ENCODE measurements at places on chromosomes 1 and 21.
A peak's percentile ranks its signal among the peaks of the same experiment; 100 is the strongest.

DNA sequence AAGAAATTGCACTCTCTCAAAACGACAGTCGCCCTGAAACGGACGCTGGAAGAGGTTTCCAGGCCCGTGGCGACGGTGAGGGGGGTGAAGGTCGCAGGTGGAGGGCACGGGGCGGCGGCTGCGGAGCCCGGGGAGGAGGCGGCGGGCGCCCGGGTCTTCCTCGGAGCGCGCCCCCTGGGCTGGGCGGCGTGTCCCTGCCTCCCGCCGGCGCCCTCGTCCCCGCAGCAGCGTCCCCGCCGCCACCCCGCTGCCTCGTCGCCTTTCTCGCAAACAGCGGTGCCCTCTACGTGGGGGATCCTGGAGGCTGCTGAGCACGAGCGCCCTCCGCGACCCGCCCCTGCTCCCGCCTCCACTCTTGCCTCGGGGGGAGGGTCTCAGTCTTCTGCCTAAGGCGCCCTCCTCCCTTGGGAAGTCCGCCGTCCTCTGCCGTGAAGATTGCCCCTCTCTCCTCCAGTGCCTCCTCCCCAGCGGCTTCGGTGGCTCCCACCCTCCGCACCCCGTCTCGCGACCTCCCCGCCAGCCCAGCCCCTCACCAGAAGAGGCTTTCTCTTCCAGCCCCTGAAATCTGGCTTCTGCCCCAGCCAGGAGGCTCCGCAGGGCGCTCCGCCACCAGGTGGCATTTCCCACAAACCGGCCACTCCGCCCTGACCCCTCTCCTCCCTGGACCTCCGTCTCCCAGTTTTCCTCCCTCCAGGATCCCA, 227.4 kb downstream of the SDCCAG8 start:
- DNase-seq = peak; percentile 39

DNA sequence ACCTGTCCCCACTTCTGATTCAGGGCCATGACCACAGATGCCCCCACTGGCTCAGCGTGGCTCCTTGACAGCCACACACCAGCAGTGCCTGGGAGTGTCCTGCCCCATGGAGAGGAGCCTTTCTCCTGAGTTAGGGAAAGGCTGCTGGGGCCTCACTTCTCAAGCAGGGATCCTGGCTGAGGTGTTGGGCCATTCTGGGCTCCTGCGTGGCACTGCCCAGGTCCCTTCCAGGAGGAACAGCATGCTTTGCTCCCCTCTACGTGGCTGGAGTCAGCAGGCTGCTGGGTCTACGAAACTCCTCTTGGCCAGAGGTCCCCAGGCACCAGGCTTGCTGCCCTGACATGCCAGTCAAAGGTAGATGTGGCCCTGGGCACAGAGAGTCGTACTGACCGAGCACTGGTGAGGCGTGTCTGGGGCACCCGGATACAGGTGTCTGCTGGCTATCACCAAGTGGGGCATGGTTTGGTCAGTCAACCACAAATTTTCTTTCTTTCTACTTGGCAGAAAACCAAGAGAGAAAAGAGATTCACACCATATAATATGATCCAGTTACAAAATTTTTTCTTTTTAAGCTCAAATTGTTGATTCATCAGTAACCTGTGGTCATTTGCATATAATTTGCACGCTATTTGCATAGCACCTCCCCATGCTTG, 4.1 kb downstream of the ADORA1 start:
- DNase-seq = no peak

- no peak for DNase-seq
These were observed 63.6 kb downstream of the EPHB2 start for GRCh38 chr1:22773981-22774832.

DNA sequence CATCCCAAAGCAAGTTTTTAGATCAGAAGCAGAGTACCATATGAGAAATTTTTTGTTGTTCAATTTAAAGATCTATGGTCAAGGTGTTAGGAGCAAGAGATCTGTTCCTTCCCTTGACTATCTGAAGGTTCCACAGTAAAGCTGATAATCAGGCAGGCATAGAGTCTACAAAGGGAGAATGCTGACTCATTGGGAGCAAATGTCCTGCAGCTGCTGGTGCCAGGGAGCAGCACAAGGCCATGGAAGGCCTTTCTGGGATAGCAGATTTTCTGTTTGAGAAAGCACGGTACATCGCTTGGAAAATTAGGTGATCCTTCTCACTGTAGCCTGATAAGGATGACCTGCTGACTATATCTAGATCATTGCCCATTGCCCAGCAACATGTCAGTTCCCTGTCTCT, 210.1 kb upstream of the C1orf87 start:
- DNase-seq = no peak

- DNase-seq = no peak
These were observed 93.5 kb downstream of the PLD5 start for GRCh38 chr1:242430956-242431355.

- DNase-seq = no peak
These were observed 34.1 kb upstream of the RUNX1 start for GRCh38 chr21:35083246-35083645.

DNA sequence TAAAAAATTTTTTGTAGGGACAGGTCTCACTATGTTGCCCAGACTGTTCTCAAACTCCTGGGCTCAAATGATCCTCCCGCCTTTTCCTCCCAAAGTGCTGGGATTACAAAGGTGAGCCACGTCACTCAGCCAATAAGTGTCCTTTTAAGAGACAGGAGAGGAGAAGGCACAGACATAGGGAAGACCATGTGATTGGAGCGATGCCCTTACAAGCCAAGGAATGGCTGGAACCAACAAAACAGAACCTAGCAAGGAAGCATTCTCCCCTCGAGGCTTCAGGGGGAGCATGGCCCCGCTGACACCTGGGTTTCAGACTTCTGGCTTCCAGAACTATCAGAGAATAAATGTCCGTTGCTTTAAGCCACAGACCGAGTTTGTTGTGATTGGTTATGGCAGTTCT, 37.0 kb downstream of the NDUFS5 start:
- no peak for DNase-seq

GRCh38 chr1:2945821-2946231, 75.4 kb upstream of the ACTRT2 start:
- no peak for DNase-seq

All from hematopoietic multipotent progenitor cell treated with erythropoietin and hydrocortisone succinate and interleukin-3 and kit ligand, for 6 days (in vitro differentiated cells).